Astrocyte (in vitro differentiated cells and primary cell): ENCODE measurements at places on chromosomes 11 and 22.

- peaks cover 6% of the 10 kb centered on the region for H3K4me1 ChIP-seq
- H3K4me3 ChIP-seq: no peak overlapping the region
- no peak for DNase-seq
- peaks cover 15% of the 10 kb centered on the region for H3K27me3 ChIP-seq
These were observed 5.1 kb downstream of the MPZL3 start for GRCh38 chr11:118247041-118247440.

- DNase-seq: no peak
- no peaks in the 10 kb centered on the region for H3K27me3 ChIP-seq
- H3K27ac ChIP-seq: no peak overlapping the region
- no peaks in the 10 kb centered on the region for H3K36me3 ChIP-seq
- H3K4me1 ChIP-seq: no peaks in the 10 kb centered on the region
These were observed 401.5 kb downstream of the TBC1D22A start for GRCh38 chr22:47163856-47164513.

GRCh38 chr11:72787216-72788104 is 6.4 kb downstream of the STARD10 start:
- DNase-seq: no peak
- H3K36me3 ChIP-seq: no peaks in the 10 kb centered on the region
- no peaks in the 10 kb centered on the region for H3K27me3 ChIP-seq
- no peak overlapping the region for H3K4me3 ChIP-seq
- no peak overlapping the region for H3K27ac ChIP-seq

GRCh38 chr11:19187833-19188258 is 13.9 kb downstream of the CSRP3 start:
- no peaks in the 10 kb centered on the region for H3K36me3 ChIP-seq
- no peak overlapping the region for H3K4me3 ChIP-seq
- peak; percentile 16 for DNase-seq
- H3K27me3 ChIP-seq: no peaks in the 10 kb centered on the region
- H3K4me1 ChIP-seq: no peaks in the 10 kb centered on the region

DNA sequence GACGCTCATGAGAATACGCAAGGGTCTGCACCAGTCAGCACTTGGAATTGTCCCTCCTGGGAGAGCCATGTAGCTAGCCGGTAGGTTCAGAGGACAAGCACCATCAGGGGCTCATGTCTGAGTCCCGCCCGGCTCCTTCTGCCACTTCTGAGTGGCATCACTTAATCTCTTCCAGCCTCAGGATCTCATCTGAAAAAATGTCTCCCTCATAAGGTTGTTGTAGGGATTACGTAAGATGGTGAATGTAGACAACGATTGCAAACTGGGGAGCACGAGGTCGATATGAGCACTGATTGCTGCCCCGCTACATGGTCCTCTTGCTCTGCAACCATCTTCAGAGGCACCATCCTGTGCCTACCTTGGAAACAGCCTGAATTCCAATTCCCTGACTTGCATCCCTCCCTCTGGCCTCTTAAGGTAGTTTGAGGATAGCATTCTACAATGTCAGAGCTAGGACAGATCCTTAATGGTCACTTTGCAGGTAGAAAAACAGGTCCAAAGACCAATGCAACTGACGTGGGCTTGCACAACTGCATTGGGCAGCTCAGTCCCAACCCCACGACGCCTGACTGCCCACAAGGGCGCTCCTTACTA is 115.8 kb upstream of the TMEM45B start:
- peaks cover 10% of the 10 kb centered on the region for H3K27me3 ChIP-seq
- H3K4me1 ChIP-seq: peaks cover 2% of the 10 kb centered on the region
- H3K4me3 ChIP-seq: no peak overlapping the region
- H3K36me3 ChIP-seq: no peaks in the 10 kb centered on the region
- H3K27ac ChIP-seq: no peak overlapping the region

DNA sequence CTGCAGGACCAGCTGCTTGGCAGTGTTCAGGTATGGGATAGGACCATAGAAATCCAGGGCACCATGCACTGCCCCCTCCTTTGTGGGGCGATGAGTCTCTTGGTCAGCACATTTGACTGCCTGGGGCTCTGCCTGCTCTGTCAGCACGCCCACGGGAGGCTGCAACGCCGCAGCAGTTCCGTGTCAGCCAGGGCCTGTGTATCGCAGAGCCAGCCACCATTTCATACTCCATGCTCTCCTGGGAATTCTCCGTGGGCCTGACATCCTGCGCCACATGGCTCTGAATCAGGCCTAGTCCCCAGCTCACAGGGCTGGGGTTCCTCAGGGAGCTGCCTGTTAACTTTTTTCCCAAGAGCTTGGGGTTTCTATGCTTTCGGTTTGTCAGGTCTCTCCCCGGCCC is 16.9 kb upstream of the RELT start:
- no peaks in the 10 kb centered on the region for H3K27me3 ChIP-seq
- H3K27ac ChIP-seq: no peak overlapping the region
- DNase-seq: no peak
- H3K4me3 ChIP-seq: no peak overlapping the region

- no peaks in the 10 kb centered on the region for H3K27me3 ChIP-seq
- no peaks in the 10 kb centered on the region for H3K36me3 ChIP-seq
- peak; percentile 78 for DNase-seq
- no peak overlapping the region for H3K4me3 ChIP-seq
These were observed 16.2 kb upstream of the ME3 start for GRCh38 chr11:86688398-86689179.

- H3K27me3 ChIP-seq: peaks cover 13% of the 10 kb centered on the region
- no peak overlapping the region for H3K27ac ChIP-seq
- no peak for DNase-seq
- no peaks in the 10 kb centered on the region for H3K4me1 ChIP-seq
- no peak overlapping the region for H3K4me3 ChIP-seq
These were observed 34.7 kb upstream of the SEPTIN5 start for GRCh38 chr22:19679522-19680101.

- H3K27ac ChIP-seq: no peak overlapping the region
- peaks cover 11% of the 10 kb centered on the region for H3K27me3 ChIP-seq
- no peak for DNase-seq
- no peaks in the 10 kb centered on the region for H3K4me1 ChIP-seq
These were observed 196.7 kb downstream of the DSCAML1 start for GRCh38 chr11:117600234-117600783.

DNA sequence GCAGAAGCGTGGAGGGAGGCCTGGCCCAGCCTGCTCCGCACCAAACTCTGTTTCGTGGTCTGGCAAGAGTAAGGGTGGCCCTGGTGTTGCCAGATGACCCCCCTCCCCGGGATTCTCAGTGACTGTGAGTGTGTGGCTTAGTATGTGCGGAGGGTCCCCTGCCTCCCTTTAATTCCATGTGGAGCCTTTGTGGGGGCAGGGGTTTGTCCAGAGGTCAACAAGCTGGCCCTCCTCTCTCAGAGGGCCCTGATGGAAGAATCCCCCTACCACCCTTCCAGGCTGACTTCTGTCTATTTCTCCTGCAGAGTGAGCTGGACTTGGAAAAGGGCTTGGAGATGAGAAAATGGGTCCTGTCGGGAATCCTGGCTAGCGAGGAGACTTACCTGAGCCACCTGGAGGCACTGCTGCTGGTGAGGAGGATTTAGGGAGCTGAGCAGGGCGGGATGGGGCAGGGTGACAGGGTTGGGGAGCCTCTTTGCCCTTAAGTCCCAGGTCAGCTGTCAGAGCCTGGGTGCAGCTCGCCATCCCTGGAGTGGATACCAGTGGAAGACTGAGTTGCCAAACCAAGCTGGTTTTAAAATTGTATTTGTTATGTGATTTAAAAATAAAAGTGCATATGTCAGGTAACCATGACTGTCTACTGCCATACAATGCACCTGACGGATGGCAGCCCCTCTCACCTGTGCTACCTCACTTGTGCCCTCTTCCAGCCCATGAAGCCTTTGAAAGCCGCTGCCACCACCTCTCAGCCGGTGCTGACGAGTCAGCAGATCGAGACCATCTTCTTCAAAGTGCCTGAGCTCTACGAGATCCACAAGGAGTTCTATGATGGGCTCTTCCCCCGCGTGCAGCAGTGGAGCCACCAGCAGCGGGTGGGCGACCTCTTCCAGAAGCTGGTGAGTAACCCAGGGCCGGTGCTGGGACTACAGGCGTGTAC is 80.6 kb downstream of the BCR start:
- no peaks in the 10 kb centered on the region for H3K4me1 ChIP-seq
- no peak overlapping the region for H3K4me3 ChIP-seq
- no peak overlapping the region for H3K27ac ChIP-seq
- DNase-seq: no peak

DNA sequence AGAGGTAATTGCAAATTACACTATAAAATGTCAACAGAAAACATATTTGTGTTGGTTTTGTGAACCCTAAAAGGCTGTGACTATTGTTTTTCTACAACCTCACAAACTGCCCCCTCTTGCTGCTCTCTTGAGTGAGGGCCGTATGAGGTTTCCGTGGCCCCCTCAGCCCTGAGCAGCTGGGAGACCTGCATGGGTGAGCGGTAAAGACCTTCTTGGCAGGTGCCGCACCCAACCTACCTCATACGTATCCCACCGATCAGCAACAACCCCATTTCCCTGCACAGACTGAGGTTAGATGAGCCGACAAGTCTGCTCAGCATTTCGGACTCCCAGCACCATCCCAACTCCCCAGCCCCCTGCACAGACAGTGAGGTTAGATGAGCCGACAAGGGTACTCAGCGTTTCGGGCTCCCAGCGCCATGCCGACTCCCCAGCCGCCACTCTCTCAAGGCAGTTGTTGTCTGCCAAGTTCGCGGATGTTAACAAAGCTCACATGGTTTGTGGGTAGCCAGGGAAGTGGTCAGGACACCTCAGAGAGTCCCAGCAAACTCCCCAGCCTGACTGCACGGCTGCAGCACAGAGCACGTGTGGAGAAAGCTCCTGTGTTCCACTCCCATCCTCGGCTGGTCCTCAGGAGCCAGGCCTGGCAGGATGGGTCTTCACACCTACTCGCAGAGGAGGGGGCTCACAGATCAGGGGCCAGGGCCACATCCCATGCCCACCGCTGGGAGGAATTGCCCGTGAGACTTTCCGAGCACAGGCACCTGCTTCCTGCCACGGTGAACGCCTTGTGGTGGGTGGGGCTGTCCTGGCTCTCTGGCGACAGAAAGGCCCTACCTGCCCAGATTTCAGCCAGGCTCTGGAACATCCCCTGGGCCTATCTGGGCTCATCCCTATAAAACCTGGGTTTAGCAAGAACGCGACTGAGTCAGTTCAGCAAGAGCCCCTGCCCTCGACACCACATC is 502.9 kb downstream of the BRD1 start:
- H3K36me3 ChIP-seq: no peaks in the 10 kb centered on the region
- H3K4me3 ChIP-seq: no peak overlapping the region
- H3K4me1 ChIP-seq: no peaks in the 10 kb centered on the region
- DNase-seq: no peak
